ENCODE measurements at places on chromosomes 13 and 19.
A peak's percentile ranks its signal among the peaks of the same experiment; 100 is the strongest.

DNA sequence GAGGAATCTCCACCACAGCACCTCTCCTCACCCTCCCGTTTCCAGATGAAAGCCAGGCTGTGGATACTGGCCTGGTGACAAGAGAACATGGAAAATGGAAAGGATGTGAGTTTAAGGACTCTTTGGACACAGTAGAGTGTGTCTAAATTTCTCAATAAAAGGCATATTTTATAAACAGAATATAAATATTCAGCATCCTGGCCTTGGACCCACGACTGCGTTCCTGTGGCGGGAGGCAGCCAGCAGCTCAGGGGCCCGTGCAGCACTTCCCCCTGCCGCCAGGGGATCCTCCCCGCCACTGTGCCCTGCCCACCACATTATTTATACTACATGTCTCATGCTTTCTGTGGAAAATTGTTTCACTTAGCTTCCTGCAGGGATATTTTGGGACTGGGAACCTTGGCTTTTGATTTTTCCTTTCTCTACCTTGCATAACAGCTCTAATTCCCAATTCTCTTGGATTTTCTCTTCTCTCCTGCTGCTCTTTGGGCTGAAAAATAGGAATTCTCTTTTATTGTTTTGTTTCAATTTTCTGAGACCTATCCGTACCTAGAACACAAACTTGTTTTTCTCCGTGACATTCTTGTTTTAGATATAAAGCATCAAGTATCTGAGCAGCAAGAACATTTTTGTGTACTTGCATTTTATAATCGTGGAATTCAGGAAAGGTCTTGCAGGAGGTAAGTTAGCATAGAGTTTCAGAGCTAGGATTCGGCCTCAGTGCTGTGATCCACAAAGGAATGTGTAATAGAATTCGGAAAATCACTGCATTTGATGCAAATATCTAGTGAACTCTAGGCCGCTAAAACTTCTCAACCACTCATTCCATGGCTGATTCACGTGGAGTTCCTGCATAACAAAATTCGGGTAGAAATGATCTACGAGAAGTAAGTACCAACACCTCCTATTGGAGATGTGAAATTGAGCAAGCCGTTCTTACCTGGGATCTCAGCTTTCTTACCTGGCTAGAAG, 107.7 kb upstream of the SPATA13 start:
- DNase-seq: no peak

DNA sequence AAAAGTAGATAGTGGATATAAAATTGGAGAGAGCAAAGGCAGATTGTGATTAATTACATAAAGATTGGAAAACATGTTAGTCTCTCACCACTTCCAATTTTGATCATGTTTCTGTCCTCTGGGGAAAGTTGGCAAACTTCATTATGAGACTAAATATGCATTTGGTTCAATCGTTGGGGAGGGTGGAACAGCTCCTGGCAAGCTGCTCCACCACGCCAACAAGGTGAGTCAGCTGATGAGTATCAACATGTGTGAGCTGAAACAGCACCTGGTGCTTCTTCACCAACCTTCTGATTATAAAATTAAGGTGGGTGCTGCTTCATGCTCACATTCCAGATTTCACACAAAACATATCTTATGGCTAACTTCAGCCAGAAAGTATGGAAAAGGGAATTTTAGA, 1784.6 kb downstream of the SLITRK5 start:
- DNase-seq: no peak

DNA sequence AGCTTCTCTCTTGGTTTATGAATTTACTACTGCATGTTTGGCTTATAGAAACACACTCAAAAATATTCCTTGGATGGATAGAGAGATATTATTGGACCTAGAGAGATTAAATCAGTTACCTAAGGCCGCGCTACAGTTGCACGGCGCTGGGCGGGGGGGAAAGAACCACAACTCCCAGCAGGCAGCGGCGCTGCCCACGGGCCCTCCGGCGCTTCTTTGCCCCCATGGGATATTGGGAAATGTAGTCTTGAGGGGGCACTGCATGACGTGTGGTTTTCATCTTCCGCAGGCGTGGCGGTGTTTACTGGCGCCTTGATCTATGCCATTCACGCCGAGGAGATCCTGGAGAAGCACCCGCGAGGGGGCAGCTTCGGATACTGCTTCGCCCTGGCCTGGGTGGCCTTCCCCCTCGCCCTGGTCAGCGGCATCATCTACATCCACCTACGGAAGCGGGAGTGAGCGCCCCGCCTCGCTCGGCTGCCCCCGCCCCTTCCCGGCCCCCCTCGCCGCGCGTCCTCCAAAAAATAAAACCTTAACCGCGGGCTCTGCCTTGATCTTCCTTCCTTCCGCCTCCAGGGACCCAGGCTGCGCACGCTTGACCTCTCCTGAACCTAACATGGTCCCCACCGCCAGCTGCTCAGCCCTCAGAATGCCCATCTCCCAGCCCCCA, 4.8 kb downstream of the EMP3 start:
- DNase-seq: peak; percentile 74

DNA sequence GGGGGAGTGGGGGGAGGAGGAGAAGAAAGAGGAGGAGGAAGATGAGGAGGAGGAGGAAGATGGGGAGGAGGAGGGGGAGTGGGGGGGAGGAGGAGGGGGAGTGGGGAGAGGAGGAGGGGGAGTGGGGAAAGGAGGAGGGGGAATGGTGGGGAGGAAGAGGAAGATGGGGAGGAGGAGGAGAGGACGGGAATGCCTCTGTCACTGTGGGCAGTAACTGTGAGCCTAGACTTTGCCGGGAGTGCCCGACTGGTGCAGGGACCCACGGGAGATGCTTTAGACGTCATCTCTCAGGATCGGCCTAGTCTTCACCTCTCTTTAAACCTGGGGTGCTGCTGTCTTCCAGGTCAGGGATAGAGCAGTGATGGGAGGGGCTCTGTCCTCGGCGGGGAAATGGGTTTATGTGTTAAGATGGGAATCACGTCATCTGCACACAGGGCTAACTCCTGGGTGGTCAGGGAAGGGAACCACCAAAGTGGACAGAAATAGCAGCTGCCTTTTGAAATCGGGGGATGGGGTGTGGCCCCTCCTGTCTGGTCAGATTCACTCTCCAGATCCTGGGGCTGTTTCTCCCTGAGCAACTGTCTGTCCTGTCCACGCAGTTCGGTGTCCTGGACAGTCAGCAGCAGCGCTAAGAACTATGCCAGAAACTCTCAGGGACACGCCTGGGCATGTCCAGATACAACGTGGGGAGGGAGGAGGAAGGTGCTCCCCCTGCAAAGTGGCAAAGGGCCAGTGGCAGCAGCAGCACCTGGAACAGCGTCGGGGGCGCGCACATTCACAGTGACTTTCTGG, 26.9 kb downstream of the GAS6 start:
- DNase-seq: no peak

DNA sequence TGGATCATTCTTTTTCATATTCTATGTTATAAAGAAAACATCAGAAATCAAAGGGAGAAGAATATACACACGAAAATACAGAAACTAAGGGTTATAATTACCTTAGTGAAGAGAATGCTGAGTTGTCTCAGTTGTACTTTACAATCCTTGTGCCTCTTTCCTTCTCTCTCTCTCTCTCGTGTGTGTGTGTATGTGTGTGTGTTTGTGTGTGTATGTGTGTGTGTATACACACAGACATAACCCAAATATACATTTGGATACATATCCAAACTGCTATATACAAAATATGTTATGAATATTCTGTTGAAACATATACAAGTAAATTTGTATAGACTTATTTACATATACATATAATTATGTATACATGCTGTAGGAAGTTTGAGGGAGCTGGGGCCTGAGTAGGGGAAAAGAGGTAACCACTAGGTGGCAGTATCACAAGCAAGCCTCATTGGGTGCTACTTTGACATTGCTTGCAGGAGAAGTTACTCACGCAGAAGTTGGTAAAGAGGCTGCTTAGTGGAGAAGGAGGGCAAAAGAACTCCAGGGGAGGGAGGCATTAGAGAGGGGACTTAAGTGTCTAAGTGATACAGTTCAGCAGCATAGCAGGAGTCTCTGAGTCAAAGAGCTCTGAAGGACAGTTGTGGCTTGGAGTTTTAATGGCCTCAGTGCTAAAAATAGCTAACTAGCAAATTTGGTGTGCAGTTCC, 465.1 kb upstream of the PCDH20 start:
- no peak for DNase-seq

DNA sequence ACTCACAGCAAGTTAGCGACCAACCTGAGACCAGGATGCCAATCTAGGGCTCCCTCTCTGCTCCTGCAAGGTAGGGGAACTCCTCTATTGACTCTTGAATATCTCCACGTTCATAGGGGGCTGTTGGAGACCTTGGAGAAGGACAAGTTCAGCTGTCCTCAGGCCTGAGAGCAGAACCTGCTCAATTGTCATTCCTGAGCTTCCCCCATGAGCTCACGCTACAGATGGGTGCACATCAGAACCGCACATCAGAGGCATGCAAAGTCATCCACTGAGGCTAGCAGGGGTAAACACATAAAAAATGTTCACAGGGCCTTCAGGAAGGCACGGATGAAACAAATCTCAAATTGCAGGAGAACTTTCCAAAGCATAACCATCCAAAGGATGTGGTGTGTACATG, 168.8 kb upstream of the ZNF507 start:
- DNase-seq: no peak

DNA sequence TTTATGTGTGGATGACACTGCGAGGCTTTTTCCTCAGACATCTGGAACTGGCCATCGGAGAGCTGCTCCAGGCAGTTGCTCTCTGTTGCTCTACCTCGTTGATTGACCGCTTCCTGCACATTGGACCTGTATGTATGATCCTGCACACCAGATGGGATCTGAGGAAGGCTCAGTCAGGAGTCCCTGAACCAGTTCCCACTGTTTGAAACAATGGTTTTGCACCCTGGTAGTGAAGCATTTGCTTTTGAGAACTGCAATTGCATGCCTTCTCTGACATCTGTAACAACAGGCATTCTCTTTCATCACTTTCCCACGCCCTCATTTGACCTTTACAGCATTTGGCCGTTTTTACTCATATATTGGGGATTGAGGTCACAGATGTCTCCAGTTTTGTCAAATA, 61.1 kb upstream of the NPAS1 start:
- no peak for DNase-seq

DNA sequence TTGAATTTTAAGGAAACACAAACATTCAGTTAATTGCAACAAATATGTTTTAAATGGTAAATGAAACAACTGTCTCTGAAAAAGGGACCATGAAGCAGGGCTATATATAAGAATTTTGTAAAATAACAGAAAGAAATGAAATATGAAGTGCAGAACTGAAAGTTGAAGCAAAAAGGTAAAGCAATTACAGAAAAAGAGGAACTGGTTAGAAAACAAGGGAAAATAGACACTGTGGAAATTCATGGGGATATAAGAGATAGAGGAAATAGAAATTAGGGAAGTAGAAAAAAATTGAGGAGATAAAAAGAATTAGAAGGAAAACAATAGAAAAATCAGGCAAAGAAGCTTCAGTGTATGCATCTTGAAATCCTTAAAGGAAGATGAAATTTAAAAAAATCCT, 40.0 kb upstream of the TDRD3 start:
- no peak for DNase-seq

GRCh38 chr13:29993716-29994488, 143.5 kb upstream of the UBL3 start:
- no peak for DNase-seq

GRCh38 chr13:84038001-84038400, 155.7 kb upstream of the SLITRK1 start:
- DNase-seq: no peak

DNA sequence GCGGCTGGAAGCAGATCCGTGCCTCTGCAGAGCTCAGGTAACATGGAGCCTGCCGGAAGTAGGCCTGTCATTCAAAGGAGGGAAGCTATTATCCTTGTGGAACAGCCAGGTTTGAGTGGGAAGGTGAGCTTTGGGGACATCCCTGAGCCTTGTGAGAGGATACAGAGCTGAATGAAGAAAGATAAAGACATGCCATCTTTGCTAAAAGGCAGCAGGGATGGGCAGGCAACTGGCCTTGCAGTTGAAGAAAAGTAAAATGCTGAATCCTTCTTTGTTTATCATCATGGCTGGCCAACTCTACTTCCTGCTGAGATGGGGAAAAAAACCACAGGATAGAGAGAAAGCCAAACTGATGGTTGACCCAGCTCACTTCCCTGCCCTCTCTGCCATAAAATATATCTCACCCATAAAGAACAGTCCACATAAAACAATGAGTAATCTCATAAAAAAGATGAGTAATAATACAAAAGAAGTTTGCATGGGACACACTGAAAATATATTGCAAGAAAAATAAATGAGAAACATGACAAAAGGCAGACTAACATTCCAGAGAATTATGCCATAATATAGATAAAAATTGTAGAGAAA, 226.3 kb downstream of the DLEU7 start:
- DNase-seq: no peak

DNA sequence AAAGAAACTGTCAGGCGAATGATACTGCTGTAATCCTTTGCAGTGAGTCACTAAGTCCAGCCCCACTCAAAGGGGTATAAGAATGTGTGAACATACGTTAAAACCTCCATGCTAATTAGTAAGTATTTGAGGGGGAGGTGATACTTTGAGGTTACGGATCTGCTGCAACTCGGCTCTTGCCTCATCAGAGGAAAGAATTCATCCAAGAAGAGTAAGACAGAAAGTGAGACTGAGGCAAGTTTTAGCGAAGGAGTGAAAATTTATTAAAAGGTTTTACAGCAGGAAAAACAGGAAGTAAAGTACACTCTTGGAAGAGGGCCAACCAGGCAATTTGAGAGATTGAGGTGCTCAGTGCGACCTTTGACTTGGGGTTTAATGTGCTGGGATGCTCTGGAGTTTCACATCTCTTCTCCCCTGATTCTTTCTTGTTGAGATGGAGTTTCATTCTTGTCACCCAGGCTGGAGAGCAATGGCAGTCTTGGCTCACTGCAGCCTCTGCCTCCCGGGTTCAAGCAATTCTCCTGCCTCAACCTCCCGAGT, 9.8 kb downstream of the CLEC4M start:
- DNase-seq: no peak

DNA sequence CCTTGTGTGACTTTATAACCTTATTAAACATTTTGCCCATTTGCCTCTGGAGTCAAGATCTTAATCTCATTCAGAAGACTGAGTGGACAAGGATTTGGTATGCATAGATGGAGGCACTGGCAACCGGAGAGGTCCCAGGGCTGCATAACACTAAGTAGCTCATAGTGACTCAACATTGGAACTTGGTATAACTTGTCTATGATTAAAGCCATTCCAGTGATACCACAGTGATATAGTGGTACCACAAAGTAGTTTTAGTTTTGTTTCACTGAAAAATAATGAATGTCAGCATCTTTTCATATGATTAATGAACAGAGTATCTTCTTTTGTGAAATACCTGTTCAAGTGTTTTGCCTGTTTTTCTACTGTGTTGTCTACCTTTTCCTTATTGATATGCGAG, 26.4 kb downstream of the CDK8 start:
- DNase-seq: no peak

DNA sequence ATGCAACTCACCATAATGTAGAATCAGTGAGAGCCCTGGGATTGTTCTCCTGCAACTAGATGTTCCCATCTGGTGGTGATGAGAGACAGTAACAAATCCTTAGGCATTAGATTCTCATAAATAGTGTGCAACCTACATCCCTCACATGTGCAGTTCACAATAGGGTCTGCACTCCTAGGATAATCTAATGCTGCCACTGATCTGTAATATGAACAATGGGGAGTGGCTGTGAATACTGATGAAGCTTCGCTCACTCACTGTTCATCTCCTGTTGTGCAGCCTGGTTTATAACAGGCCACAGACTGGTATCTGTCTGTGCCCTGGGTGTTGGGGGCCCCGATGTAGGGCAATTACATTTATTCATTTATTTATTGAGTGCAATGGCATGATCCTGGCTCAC, 86.9 kb downstream of the ZNF254 start:
- DNase-seq: no peak

GRCh38 chr13:30998136-30999088, 66.0 kb downstream of the TEX26 start:
- no peak for DNase-seq

- DNase-seq: no peak
Measured at GRCh38 chr13:103195762-103196161, 129.5 kb upstream of the SLC10A2 start.

GRCh38 chr19:48663667-48664066, 9.2 kb downstream of the NTN5 start:
- DNase-seq: no peak

All from activated T-helper 9 cell treated with anti-CD3 and anti-CD28 coated beads, Interleukin-2, amount 50 U/mL, for 16 hours (primary cell).